ENCODE measurements at places on chromosomes 3 and 15. TPM values are rescaled to one million over a fixed set of nuclear protein-coding genes. Genes with fewer than 3 reads are reported as not detected.

The GOLGA8S gene
- total RNA-seq, result 6.0 TPM

The MRPL47 gene
- 30.8 TPM for total RNA-seq

The TRIM42 gene
- total RNA-seq, result not detected

The SLC22A14 gene
- not detected for total RNA-seq

The GOLGA8K gene
- total RNA-seq, result 4.5 TPM

The RTP1 gene
- total RNA-seq, result not detected

- no peak for DNase-seq
- peaks cover 13% of the 10 kb centered on the region for H3K4me1 ChIP-seq
- no peaks in the 10 kb centered on the region for H3K27me3 ChIP-seq
- H3K36me3 ChIP-seq, result no peaks in the 10 kb centered on the region
- H3K4me3 ChIP-seq, result no peak overlapping the region
Observed at GRCh38 chr3:126485956-126486355, 10.3 kb upstream of the ZXDC start.

DNA sequence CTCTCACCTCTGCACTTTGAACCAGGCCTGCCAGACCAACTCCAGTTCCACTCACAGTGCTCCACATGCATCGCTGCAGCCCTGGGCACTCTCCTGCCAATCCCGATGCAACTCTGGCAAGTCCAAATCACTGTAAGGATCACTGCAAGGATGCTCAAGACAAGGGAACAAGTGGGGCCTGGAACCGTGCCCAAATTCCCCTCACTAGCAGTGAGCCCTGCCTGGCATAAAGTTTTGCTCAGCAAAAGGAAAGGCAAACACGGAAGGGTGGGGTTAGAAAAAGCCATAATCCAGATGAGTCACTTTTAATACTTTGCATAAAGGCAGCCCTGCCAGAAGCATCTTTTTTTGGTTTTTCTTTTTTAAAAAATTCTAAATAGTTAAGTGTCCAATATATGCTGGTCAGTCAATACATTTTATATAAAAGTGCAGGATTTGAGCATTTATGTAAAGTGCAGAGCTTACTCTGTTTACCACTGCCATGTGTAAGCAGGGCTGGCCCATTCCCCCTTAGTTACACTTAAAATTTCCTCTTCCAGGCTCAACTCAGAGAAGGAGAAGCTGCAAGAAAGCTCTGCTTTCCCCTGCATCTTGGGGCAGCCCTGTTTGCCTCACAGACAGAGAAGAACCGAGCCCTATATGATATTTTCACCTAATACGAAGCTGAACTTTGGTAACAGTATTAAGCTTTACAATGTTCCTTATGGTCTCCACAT lies 102.2 kb downstream of the CD47 start:
- no peaks in the 10 kb centered on the region for H3K27me3 ChIP-seq
- no peaks in the 10 kb centered on the region for H3K36me3 ChIP-seq
- H3K4me3 ChIP-seq, result no peak overlapping the region
- peak overlapping the region; percentile 14 for H3K27ac ChIP-seq
- DNase-seq, result peak; percentile 30

DNA sequence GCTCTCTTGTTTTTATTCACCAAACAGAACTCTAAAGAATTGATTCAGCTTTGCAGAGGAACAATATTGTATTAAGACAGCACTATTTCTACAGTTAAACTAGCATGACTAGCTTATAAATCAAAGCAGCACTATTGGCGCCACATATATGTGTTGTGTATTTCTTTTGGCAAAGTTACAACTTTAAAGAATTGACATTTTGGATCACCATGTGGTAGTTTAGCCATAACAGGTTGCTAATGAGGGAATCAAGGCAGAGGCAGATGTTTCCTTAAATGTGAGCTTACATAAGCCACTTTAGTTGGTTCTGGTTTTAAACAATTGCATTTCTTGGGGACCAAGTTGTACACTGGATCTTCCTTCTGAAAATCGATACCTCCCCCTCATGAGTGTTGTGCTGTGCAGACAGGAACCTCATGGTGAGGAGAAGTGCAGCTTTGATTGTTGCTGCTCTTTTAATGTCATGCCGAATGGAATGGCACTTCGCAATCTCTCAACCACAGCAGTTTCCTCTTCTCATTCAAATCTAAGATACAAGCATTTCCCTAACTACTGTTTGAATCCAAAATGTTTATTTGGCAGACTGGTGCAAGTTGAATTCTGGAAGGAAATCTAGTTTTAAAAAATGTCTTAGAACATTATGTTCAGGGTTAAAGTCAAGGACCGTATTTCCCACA lies 151.2 kb downstream of the MYRIP start:
- H3K27me3 ChIP-seq, result no peaks in the 10 kb centered on the region
- H3K27ac ChIP-seq, result no peak overlapping the region
- no peaks in the 10 kb centered on the region for H3K4me1 ChIP-seq
- DNase-seq, result no peak
- H3K36me3 ChIP-seq, result no peaks in the 10 kb centered on the region

DNA sequence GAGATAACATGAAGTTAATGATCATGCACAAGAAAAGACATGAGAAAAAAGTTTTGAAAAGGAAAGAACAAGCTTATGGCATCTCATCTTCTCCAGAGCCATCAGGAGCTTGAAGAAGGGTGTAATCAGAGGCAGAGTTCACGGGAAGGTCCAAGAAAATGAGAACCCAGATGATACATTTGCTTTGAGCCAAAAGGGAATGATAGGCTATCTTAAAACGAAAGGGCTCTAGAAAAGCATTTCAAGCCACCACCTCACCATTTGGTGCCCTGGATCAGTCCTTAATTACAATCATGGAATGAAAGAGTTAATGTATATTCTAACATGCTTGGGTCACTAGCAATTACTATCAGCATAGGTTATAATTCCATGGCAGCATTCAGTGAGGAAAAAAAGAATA lies 781.8 kb downstream of the ROBO1 start:
- H3K4me1 ChIP-seq, result no peaks in the 10 kb centered on the region
- H3K27me3 ChIP-seq, result no peaks in the 10 kb centered on the region
- H3K4me3 ChIP-seq, result no peak overlapping the region

- no peak overlapping the region for H3K4me3 ChIP-seq
- DNase-seq, result no peak
- no peaks in the 10 kb centered on the region for H3K4me1 ChIP-seq
- H3K27me3 ChIP-seq, result no peaks in the 10 kb centered on the region
- H3K36me3 ChIP-seq, result no peaks in the 10 kb centered on the region
- no peak overlapping the region for H3K27ac ChIP-seq
Observed at GRCh38 chr3:41477399-41478014, 278.2 kb downstream of the CTNNB1 start.

- H3K27me3 ChIP-seq, result no peaks in the 10 kb centered on the region
- peak; percentile 84 for DNase-seq
- no peaks in the 10 kb centered on the region for H3K36me3 ChIP-seq
- no peaks in the 10 kb centered on the region for H3K4me1 ChIP-seq
Observed at GRCh38 chr3:97793420-97794019, 28.3 kb upstream of the CRYBG3 start.

- DNase-seq, result no peak
- H3K27me3 ChIP-seq, result no peaks in the 10 kb centered on the region
- no peak overlapping the region for H3K27ac ChIP-seq
- no peak overlapping the region for H3K4me3 ChIP-seq
- H3K36me3 ChIP-seq, result no peaks in the 10 kb centered on the region
Observed at GRCh38 chr3:20280257-20280656, 94.3 kb upstream of the SGO1 start.

- DNase-seq, result peak; percentile 34
- no peaks in the 10 kb centered on the region for H3K36me3 ChIP-seq
- no peak overlapping the region for H3K4me3 ChIP-seq
- H3K4me1 ChIP-seq, result no peaks in the 10 kb centered on the region
- no peak overlapping the region for H3K27ac ChIP-seq
Observed at GRCh38 chr3:10459954-10460754, 45.2 kb downstream of the ATP2B2 start.

DNA sequence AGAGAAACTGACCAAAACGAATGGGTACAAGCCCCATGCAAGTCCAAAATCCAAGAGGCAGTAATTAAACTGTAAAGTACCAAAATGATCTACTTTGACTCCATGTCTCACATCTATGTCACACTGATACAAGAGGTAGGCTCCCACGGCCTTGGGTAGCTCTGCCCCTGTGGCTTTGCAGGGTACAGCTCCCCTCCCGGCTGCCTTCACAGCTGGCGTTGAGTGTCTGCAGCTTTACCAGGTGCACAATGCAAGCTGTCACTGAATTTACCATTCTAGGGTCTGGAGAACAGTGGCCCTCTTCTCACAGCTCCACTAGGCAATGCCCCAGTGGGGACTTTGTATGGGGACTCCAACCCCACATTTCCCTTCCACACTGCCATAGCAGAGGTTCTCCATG lies 308.6 kb downstream of the TBC1D5 start:
- no peak overlapping the region for H3K27ac ChIP-seq
- H3K36me3 ChIP-seq, result no peaks in the 10 kb centered on the region
- no peak for DNase-seq
- no peaks in the 10 kb centered on the region for H3K27me3 ChIP-seq
- no peak overlapping the region for H3K4me3 ChIP-seq
- no peaks in the 10 kb centered on the region for H3K4me1 ChIP-seq

DNA sequence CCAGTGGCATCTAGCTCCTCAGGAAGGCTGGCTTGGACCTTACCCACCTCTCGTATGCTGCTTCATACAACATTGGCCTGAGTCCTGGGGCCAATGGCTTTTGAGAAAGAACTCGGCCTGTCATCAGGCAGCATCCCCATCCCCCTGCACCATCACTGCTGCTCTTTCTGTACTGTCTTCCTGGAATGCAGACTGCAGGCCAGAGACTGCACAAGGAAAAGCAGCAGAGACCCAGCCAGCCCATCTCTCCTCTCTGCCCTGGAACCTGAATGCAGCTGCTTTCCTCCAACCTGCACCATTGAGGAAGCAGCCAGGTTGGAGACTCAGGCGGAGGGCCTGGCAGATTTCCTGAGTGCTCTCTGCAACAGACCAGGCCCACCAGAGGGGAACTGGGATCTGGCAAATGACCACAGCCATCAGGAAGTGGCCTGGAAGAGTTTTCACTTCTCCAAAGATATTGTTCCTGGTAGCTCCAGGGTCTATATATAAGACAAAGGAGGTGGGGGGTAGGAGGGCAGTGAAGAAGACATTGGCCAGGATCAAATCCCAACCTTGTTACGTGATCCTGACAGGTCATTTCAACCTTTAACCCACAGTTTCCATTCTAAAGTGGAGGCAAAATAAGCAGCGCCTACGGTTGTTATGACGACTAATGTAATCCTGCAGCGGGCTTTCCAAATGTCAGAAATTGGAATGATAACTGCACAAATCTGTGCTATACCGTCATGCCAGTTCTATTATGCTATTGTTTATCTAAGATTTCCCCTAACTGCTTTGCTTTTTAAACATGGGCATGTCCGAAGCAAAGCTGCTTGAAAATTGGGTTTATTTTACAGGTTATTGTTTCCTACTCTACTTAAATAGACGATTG lies 24.4 kb upstream of the RAB7A start:
- H3K4me1 ChIP-seq, result peaks cover 16% of the 10 kb centered on the region
- DNase-seq, result no peak
- H3K36me3 ChIP-seq, result no peaks in the 10 kb centered on the region
- H3K4me3 ChIP-seq, result no peak overlapping the region
- H3K27me3 ChIP-seq, result peaks cover 4% of the 10 kb centered on the region

- no peaks in the 10 kb centered on the region for H3K4me1 ChIP-seq
- no peak overlapping the region for H3K27ac ChIP-seq
- DNase-seq, result no peak
- H3K36me3 ChIP-seq, result no peaks in the 10 kb centered on the region
- no peak overlapping the region for H3K4me3 ChIP-seq
Observed at GRCh38 chr3:119257654-119258410, 17.2 kb upstream of the B4GALT4 start.

- no peaks in the 10 kb centered on the region for H3K27me3 ChIP-seq
- no peak overlapping the region for H3K4me3 ChIP-seq
- H3K36me3 ChIP-seq, result no peaks in the 10 kb centered on the region
- H3K4me1 ChIP-seq, result no peaks in the 10 kb centered on the region
- no peak for DNase-seq
- no peak overlapping the region for H3K27ac ChIP-seq
Observed at GRCh38 chr3:146313746-146314111, 62.8 kb upstream of the PLSCR4 start.
